ENCODE measurements at places on chromosomes 11 and 22. TPM values are rescaled to one million over a fixed set of nuclear protein-coding genes. Genes with fewer than 3 reads are reported as not detected.

Gene TEX12
- not detected for total RNA-seq

Gene ASRGL1
- 2.0 TPM for total RNA-seq

Gene NAT10
- 25.2 TPM for total RNA-seq

Gene OR51B5
- not detected for total RNA-seq

Gene CCDC15
- total RNA-seq: 0.32 TPM

Gene TBX10
- not detected for total RNA-seq
